ENCODE measurements at places on chromosomes 12 and 14.

GRCh38 chr14:68444449-68445168 lies 348.3 kb downstream of the ZFP36L1 start:
- no peak for DNase-seq

DNA sequence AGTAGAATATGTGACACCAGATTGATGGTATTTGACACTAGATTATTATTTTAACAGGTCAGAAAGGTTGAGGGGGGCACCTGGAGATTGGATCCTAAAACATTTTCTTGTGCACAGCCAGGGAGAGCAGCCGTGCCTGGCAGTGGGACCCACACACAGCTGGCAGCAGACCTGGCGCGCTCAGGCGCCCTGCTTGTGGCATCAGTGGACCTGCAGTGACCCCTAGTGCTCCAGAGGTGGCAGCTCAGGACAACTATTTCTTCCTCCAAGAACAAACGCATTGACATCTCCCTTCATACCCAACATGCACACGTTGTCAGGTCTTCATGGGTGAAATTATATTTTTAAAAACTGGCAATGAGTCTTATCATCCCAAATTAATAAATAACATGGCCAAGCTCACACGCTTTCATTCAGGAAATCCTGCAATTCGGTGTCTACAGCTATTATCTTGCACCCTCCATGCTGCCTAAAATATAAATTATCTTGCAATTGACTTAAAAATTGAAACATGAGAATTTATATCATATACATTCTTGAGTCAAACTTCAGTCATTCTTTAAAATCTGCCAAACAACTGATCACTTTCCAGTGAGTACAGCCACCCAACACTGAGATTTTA lies 7.7 kb upstream of the TMEM132D start:
- DNase-seq, result peak; percentile 49

GRCh38 chr14:104239861-104240301 lies 101.5 kb downstream of the KIF26A start:
- peak; percentile 46 for DNase-seq

GRCh38 chr12:81683881-81684280 lies 75.3 kb downstream of the PPFIA2 start:
- no peak for DNase-seq

- no peak for DNase-seq
Measured at GRCh38 chr12:58174316-58174715, 232.9 kb downstream of the ATP23 start.

GRCh38 chr12:89840162-89840922 lies 131.7 kb upstream of the ATP2B1 start:
- peak; percentile 81 for DNase-seq

GRCh38 chr14:61034416-61035120 lies 53.5 kb downstream of the SLC38A6 start:
- peak; percentile 79 for DNase-seq

GRCh38 chr12:31897781-31898503 lies 61.3 kb upstream of the RESF1 start:
- peak; percentile 32 for DNase-seq

- DNase-seq, result no peak
Measured at GRCh38 chr12:37565112-37565511, 751.5 kb upstream of the ALG10B start.

GRCh38 chr14:48914382-48914781 lies 671.8 kb downstream of the RPS29 start:
- no peak for DNase-seq

- DNase-seq, result no peak
Measured at GRCh38 chr12:6205761-6206160, 5.6 kb downstream of the CD9 start.

- no peak for DNase-seq
Measured at GRCh38 chr12:75982169-75982564, 49.4 kb downstream of the PHLDA1 start.

- DNase-seq, result no peak
Measured at GRCh38 chr12:49811136-49811535, 17.1 kb downstream of the NCKAP5L start.

- DNase-seq, result no peak
Measured at GRCh38 chr14:61746881-61747280, 15.3 kb upstream of the SNAPC1 start.

GRCh38 chr14:103121846-103122584 lies 1.2 kb upstream of the TNFAIP2 start:
- no peak for DNase-seq

GRCh38 chr12:122327494-122328385 lies 61.4 kb upstream of the VPS33A start:
- no peak for DNase-seq

- no peak for DNase-seq
Measured at GRCh38 chr12:57112492-57113294, 1.5 kb upstream of the STAT6 start.

GRCh38 chr14:44589180-44589579 lies 82.1 kb upstream of the FSCB start:
- DNase-seq, result no peak

DNA sequence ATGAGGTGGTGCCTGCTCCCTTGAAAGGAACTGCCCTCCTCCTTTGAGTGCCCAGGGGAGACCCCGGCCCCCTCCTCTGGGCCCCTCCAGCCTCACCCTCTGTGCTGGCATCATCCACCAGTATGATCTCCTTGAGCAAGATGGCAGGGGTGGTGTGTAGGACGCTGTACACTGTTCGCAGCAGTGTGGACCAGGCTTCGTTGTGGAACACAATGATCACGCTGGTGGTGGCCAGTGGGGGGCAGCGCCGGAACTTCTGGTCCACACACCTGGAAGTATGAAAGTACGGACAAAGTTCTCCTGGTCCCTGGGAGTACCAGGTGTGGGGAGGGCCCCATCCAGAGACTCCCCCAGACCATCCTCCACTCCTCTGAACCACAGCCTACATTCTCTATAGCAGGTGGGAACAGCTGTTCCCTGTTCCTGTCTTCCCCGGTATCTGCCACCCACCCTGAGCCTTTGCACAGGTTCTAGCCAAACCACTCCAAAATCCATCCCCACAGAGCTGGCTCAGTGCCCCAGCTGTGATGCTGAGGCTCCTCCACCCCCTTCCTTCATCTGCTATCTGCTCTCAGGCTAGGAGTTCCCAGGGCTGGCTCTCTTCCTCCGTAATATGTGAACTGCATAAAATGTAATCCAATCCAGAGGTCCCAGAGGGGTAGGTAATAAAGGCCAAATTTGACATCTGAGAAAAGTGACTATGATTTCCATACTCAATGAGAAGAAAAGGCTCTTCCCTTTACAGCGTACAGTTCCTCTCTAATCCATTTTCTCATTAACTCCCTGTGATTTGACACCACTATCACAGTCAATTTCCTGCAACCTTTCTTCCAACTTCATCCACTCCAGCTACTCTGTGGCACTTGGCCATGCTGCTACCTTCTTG lies 13.9 kb downstream of the GALNT6 start:
- DNase-seq, result no peak

DNA sequence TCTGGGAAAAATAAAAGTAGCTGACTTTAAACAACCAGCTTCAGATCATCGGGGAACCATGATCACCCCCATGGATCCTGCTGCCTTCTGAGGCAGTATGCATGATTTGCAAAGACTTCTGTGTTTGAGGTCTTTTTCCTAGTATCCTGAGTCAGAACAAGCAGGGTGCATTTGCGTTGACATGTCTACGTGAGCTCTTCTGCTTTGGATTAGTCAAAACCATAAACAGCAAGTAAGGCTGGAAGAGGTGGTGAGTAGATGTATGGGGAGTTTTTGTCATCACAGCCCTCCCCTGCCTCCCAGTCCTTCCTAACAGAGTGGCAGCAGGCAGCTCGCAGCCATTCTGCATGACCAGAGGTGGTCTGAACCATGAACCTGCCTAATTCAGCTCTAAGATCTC lies 24.1 kb downstream of the PLEKHG7 start:
- DNase-seq, result no peak

GRCh38 chr14:72723858-72724530 lies 169.9 kb downstream of the DPF3 start:
- no peak for DNase-seq

DNA sequence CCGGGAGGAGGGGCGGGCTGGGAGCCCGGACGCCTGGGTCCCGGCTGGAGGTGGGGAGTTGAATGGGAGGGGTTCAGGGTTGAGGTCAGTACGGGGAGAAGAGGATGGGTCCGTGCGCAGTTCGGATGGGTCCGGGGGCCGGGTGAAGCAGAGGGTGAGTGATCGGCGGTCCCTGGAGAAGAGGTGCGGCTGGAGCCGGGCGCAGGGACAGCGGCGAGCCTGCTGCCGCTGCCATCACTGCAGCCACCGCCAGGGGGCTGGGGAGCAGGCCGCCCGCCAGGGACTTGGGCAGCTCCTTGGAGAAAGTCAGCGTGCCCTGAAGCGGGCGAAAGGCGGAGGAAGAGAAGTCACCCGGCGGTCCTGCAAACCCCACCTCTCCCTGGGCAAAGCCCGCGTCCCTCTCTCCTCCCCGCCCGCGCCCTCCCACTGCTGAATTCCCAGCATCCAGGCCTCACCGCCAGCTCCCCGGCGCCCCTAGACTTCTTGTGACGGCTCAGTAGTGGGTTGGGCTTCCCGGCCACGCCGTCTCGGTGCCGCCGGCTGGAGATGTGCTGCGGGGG lies 6.0 kb upstream of the GPR84 start:
- no peak for DNase-seq

DNA sequence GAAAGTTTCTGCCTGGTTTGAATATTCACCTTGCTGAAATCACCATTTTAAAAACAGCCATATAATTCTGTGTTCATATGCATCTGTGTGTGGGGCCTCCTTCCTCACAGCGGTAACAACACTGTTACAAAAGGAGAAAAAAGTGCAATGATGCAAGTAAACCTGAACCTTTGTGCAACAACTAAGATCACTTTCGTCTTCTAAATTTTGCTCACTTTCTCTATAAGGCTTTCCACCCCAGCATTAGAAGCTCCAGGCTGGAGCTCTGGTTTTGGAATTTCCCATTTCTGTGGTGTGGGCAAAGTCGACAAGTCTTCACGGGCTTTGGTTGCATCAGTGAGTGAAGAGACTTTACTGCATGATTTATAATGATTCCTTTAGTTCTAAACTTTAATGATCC lies 18.4 kb downstream of the FGD6 start:
- no peak for DNase-seq

DNA sequence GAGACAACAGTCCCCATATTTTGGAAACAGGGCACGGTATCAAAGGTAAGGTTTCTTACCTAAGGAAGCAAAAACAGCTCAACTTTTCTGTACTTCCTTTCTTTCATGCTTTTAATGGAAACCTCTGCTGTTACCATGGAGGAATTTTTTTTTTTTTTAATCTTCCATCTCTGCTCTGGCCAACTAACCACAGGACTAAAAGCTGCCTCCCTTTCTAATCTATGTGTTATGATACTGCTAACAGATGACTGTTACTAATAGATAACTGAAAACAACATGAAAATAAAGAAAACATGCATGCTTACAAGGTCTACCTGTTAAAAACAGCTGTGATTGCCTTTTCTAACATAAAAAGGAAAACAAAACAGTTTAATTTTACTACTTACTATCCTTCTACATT lies 168.4 kb downstream of the SOX5 start:
- DNase-seq, result no peak

- no peak for DNase-seq
Measured at GRCh38 chr14:33414041-33414440, 475.4 kb downstream of the NPAS3 start.

GRCh38 chr12:57835366-57836288 lies 10.9 kb downstream of the CTDSP2 start:
- no peak for DNase-seq

GRCh38 chr14:67725171-67725570 lies 23.5 kb downstream of the RDH12 start:
- DNase-seq, result no peak

DNA sequence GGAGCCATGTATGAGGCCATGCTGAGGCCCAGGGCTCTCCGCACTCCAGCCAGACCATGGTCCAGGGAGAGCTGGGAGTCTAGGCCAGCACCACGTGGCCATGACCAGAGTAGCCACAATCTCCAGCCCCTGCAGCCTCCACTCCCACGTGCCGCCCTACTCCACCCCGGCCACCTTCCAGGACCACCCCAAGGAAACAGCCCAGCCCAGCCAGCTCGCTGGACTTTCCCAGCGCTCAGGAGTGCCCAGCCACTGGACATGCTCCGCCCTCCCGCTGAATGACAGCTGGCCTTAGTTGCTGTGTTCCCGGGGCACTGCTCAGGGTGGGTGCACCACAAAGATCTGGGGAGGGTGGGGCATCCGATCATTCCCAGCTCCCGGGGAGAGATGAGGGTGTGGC lies 2.1 kb upstream of the C14orf180 start:
- DNase-seq, result no peak

GRCh38 chr14:69424149-69424923 lies 25.8 kb downstream of the SLC39A9 start:
- no peak for DNase-seq

DNA sequence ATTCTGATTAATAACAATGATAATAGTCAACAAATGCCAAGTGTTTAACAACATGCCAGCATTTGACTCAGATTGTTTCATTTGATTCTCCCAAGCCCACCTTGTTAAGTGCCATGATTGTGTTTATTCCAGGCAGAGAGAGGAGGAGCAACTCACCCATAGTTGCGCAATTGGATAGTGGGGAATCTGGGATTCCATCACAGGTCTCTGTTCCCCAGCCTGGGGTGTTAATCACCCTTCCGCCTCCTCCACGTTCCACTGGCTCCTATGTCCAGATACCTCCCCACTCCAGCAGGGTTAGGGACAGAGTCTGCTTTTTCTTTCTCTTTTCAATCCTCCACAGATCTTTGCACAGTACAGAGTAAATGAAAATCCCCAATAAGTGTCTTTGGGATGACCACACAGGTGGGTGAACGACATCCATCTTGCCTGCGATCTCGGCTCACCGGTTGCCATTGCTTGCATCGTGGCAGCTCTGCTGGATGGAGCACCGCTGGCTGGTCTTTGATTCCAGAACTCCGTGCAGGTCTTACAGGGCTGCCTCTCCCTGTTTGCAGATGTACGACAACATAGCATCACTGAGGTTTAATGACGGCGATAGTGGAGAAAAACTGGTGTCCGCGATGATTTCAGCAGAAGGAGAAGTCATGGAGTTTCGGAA lies 78.8 kb downstream of the DNAH10 start:
- DNase-seq, result no peak

DNA sequence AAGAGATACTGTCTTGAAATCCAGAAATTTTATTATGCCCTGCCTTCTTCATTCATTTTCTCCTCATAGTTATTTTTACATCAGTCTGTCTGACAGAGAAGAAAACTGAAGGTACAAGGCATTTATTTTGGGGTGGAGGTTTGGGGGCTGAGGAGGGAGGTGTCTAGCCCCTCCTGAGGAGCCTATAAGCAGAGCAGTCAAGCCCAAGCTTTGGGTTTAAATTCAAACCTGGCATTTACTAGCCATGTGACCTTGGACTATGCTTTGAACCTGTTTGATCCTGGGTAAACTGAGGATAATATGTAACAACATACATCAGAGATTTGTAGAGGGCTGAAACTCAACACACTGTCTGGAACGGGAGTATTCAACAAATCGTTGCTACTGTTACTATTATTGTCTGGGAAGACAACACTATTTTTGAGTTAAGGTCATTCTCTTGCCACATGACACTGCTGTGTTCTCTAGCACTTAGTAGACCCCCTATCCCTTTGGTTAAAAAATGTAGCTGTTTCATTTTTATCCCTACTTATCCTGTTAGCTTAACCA lies 66.1 kb upstream of the STRN3 start:
- no peak for DNase-seq
